NCI-H774 (cell line): ENCODE measurements at places on chromosomes 12 and 14.

GRCh38 chr14:41062826-41063225 is 543.9 kb upstream of the LRFN5 start:
- DNase-seq, result no peak

DNA sequence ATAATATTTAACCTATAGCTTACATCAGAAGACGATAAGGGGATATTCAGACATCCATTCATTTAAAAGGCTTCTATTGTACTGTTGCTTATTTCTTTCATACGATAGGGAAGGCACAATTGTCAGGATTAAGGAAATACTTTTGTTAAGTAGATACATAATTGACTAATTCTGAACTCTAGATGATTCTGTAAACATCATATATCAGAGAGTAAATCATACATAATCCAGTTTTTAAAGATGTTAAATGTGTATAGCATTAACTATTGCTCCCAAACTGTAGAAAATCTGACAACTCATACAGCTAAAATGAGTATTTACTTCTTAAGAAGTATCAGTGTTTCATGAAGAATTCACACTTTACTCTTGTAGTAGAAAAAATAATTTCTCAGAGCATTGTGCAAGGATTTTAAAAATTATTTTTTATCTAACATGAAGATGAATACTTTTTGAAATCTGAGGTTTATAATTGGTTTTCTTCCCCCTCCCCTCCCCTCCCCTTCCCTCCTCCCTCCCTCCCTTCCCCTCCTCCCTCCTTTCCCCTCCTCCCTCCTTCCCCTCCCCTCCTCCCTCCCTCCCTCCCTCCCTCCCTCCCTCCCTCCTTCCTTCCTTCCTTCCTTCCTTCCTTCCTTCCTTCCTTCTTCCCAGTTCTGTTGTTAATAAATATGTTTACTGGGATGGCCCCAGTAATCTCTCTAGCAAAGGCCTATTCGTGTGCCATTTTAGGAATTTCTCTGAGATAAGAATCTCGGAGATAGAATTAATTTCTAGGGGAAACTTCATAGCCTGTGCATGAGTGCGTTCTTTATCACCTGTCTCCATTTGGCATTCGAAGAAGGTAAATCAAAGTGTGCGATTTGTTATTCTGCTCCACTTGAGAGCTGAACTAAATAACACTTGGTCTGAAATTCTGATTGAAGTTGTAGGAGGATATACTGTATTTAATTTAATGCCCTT is 2.3 kb downstream of the NPAS3 start:
- no peak for DNase-seq

- no peak for DNase-seq
These were observed 25.2 kb upstream of the OAS1 start for GRCh38 chr12:112881602-112882001.

DNA sequence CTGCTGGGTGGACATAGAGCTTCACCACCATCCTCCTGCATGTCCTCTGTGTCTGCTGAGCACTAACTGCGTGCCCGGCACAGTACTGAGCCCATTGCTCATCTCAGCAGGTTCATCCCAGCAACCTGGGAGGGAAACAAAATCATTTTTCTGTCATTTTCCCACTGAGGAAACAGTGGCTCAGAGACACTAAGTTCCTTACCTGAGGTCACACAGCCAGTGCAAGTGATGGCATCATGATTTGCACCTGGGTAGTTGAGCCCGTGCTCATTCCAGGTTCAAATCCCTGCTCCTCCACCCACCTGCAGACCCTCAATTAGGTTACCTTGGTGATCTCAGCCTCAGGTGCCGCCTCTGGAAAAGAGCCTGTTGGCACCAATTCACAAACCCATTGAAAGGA is 23.4 kb downstream of the RNFT2 start:
- DNase-seq, result no peak

DNA sequence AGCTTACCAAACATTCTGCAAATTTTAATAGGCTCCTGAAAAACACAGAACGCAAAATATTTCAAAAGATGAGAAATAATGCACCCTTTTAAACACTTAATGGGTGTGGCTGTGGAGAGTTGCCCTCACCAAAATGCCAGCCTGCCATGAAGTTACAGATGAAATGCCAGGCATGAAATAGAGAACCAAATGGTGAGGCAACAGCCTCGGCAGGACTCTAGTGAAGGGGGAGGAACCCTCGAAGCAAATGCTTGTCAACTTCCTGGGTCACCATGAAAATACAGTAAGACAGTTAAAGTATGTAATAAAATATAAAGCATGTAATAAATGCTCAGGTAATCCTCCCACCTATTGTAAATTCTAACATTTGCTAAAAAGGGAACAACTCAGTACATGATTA is 24.1 kb downstream of the DUSP16 start:
- no peak for DNase-seq

GRCh38 chr12:63079791-63080502 is 71.1 kb downstream of the AVPR1A start:
- DNase-seq, result no peak
